ENCODE measurements at places on chromosomes 1 and 21. TPM values are rescaled to one million over a fixed set of nuclear protein-coding genes. Genes with fewer than 3 reads are reported as not detected.
A peak's percentile ranks its signal among the peaks of the same experiment; 100 is the strongest.

DNA sequence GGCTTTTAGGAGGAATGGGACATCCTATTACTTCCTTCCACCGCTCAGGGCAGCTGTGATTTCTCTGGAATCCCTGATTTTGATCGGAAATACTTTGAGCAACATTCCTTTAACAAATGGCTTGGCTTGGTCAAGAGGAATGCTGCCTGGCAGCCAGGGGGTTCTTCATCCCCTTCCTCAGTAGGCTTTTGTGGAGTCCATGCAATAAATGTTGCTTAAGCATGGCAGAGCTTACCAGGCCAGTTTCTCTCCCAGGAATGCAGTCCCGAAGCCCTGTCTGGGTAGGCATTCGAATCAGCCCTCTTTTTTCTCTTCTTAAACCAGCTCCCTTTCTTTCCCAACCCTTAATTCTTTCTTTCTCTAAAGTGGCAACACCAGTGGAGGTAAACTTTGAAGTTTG, 177.1 kb upstream of the KIAA0040 start:
- DNase-seq: no peak

DNA sequence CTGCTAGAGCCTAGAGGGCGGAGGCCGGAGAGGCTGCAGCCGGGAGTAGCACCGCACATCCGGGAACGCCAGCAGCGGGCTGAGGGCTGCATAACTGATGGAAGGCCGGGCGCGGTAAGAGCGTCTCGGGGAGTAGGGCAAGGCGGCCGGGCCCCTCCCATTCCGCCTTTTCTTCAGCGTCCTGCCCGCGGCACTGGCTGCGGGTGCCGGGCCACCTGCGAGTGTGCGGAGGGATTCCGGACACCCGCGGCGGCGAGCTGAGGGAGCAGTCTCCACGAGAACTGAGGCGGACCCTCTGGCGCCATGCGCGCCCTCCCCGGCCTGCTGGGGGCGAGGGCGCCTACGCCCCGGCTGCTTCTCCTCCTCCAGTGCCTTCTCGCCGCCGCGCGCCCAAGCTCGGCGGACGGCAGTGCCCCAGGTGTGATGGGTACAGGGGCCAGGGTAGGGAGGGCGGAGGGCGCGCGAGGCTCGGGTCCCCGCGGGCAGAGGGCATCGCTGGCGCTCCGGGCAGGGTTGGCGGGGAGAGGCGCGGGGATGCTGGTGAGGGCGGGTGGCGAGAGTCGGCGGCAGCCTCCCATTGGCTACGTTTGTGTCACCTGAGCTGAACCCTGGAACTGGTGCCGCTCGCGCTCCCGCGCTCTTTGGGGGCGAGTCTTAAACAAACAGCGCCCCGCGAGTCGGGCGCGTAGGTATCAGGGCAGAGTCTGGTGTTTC, 334.4 kb downstream of the SRGAP2C start:
- DNase-seq: peak; percentile 75

The LENEP gene
- total RNA-seq: not detected

The PADI6 gene
- not detected for total RNA-seq

DNA sequence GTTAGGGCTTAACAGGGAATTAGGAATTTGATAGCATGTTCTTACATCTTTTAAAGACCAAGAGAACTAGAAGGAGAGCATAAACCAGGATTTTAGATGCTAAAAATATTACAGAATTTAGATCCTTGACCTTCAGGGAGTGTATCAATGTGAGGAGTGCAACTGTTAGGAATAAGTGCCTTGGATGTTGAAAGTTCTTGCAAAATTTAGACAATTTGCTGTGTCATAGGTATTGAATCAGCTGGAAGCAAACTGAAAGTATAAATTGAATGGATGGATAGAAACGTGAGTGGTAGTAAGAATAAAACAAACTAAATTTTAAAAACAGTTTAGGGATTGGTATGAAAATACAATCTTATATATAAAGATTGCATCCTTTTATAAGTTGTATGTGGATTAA, 27.7 kb downstream of the PPP1R12B start:
- DNase-seq: no peak

DNA sequence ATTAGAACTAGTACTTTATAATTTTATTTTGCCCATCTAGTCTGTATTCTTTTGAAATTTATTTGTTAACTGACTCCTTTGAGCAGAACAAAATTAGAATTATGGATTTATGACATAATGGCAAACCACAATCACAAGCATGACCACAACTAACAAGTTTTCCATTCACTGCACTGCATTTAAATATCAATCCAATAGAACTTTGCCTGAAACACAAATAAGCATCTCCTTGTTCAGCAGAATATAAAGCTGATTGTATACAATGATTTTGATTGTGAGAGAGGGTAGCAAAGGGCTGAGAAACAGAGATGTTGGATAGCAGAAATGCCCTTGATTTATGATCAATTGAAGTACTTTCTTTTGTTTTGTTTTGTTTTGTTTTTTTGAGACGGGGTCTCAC, 495.5 kb upstream of the RGS18 start:
- no peak for DNase-seq

The ABCA4 gene
- 4.8 TPM for total RNA-seq

DNA sequence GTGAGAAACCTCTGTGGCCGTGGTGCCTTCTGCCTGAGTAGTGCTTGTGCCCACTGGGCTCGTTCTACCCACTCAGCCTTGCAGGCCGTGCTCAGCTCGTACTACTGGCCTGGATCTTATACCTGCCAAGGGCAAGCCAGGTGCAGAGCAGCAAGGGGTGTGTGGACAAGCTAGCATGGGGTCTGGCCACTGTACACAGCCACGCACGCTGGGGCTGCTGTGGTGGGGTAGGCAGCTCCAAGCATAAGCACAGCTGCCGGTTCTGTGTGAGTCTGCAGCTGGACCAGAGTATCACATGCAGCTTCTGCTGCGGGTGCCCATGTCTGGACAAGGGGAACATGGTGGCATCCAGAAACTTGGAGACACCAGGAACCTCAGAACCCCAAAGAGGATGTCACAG, 16.4 kb downstream of the FAM20B start:
- DNase-seq: no peak

- DNase-seq: no peak
Observed at GRCh38 chr21:45748593-45748992, 105.1 kb downstream of the PCBP3 start.

DNA sequence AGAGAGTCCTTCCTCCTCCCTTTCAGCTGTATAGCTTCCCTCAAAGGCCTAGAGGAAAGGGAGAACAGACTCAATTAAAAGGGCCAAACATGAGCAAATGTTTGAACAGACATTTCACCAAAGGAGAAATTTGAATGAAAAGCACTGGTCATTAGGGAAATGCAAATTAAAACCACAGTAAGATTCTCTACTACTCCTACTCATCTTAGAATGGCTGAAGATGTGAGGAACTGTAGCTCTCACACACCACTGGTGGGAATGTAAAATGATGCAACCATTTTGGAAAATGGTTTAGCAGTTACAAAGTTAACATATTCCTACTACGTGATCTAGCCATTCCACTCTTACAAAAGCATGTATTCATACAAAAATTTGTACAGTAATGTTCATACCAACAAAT, 253.0 kb upstream of the HOOK1 start:
- DNase-seq: no peak

DNA sequence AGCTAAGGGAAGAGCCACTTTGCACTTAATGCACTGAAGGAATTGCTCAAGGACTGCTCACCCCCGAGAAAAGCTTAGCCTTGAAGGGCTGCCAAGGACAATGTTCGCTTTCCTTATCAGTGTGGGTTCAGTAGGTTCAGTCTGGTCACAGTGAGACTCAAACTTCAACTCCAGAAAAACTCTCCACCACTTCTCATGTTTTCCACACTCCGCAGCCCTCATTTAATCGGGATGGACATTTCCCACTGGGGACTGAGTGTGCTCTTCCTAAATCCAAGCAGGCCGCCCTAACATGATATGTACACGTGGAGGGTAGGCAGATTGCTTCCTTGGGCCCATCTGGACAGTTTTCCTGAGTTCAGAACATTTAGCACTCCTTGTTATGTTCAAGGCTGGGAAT, 19.5 kb downstream of the SUSD4 start:
- DNase-seq: no peak

DNA sequence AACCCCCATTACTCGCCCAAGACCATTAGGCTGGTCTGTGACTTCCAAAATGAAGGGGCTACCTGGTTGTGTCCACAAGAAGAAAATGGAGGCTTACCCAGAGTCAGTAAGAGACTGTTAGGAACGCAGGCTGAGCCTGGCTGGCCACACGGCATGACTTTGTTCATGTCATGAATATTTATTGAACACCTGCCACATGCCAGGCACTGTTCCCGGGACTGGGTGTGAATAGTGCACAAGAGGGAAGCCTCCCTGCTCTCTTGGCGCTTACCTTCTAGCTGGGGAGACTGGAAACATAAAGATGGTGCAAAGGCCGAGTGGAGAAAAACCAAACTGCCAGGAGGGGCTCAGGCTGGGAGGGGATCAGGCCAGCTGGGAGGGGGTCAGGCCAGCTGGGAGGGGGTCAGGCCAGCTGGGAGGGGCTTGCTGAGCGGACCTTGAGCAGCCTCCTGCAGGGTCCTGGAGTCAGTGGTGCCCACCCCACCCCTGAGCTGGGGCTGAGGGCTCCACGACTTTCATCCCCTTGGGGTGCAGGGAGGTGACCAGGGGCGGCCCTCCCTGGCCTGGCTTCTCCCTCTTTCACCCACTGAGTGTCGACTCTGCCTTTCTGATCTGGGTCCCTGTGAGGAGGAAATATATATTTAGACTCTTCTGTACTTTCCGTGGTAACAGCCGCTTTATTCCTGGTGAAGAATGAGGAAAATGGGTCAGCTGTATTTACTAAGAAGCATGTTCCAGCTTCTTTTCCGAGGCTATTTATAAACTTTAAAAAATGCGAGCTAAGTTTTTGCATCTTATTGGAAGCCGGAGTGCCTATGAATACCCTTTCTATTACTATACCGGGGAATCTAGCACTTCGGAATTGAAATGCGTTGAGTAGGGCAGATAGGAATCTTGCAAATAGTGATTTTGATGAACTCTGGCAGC, 139.0 kb downstream of the CAMTA1 start:
- DNase-seq: no peak

- peak; percentile 60 for DNase-seq
Observed at GRCh38 chr1:204128964-204129896, 22.6 kb downstream of the ETNK2 start.

The RNF187 gene
- 68.1 TPM for total RNA-seq

The LIX1L gene
- 38.9 TPM for total RNA-seq

The MX2 gene
- total RNA-seq: 2.8 TPM

DNA sequence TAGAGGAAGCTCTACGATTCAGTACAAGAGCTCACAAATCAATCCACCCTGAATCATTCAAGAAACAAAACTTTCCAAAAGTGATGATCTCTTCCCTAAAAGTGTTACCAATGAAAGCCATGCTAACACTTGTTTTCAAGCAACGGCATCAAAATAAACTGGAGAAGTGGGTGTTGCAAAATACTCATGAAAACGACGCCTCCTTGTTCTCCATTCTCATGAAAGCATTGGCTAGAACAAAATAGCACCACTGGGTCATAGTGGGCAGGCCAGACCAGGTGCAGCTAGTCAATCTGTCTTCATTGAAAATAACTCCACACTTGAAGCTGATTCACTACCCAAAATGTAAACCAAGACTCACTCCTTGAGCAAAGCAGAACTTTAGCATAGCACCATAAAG, 4.3 kb downstream of the TIAM1 start:
- DNase-seq: no peak

DNA sequence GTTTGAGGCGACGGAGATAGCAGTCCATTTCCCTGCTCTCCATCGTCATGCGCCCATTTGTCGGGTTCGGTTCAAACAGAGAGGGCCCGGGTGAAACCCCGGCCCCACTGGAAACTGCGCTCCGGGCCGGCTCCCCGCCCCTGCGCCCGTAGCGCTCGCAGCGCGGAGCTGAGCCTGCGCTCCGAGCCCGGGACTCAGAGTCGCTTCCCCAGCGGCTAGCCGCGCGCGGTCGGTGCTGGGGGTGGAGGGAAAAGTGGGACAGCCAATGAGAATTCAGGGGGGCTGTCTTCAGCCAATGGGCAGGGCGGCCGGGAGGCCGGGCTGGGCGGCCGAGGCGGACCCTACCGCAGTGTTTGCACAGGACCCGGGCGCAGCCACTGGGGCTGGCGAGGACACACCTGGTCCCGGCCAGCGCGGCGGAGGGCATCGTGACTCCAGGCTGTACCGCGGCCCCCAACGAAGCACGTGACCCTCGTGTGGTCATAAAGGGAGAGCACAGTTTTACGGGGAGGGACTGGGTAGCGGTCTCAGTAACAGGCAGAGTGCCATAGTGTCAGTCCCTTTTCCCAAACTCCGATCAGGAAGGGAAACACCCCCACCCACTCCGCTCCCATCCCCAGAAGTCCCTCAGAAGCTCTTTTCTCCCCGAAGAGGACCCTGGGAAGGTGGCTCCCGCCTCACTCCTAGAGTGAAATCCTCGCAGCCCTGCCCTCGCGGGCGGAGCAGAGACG, at the start of gene INKA2:
TSS of gene INKA2 (minus strand) at position 202 of the 731 bp plus-strand sequence. CDS start at position 49, 153 bp downstream.
- peak; percentile 89 for DNase-seq

DNA sequence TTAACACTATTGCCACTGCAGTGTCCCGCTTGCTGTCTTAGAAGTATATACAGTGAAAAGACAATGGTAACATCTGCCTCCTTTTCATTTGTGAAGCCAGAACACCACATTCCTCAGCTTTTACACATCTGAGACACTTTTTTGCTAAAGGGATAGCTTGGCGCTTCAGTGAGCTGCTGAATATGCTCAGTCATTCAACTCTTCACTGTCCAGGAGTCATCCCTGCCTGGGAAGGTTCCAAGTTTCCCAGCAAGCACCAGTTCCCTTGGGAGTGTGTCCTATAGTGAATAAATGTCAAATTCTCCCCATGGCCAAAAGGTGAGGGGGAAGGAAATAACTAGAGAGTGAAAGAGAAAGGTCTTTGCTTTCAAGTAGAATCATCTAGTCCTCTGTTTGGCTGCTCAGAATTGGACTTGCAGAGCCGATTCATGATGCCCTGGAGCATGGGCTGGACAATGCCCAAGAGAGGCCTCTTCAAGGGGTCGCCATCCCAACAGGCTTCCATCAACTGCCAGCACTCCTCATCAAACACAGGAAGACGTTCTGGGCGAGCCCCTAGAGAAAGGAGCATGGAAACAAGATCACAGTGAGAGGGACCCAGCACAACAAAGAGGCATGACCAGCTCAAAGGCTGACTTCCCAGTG, 25.5 kb upstream of the RBBP5 start:
- peak; percentile 81 for DNase-seq

DNA sequence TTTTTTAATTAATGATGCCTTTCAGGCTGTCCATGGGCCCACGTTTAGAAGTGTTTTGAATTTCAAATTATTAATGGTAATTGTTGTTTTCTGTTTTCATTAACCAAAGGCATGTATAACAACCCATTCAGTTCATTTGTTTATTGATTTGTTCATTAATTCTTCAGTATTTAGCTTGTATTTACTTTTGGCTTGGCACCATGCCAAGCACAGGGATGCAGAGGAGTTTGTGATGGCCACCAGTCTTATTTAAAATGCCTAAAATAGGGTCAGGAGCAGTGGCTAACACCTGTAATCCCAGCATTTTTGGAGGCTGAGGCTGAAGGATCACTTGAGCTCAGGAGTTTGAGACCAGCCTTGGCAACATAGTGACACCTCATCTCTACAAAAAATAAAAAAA, 75.3 kb downstream of the ROR1 start:
- DNase-seq: no peak

The EFNA1 gene
- 4.1 TPM for total RNA-seq

GRCh38 chr1:21321963-21322680, 31.9 kb upstream of the ECE1 start:
- DNase-seq: no peak

The CFAP57 gene
- 1.5 TPM for total RNA-seq

GRCh38 chr1:24278726-24279125, 40.4 kb upstream of the GRHL3 start:
- no peak for DNase-seq

Measured in MG63 (cell line).